ENCODE measurements at places on chromosomes 13 and 19.
A peak's percentile ranks its signal among the peaks of the same experiment; 100 is the strongest.

- no peak for DNase-seq
These were observed 2749.9 kb downstream of the PCDH9 start for GRCh38 chr13:64480211-64480610.

DNA sequence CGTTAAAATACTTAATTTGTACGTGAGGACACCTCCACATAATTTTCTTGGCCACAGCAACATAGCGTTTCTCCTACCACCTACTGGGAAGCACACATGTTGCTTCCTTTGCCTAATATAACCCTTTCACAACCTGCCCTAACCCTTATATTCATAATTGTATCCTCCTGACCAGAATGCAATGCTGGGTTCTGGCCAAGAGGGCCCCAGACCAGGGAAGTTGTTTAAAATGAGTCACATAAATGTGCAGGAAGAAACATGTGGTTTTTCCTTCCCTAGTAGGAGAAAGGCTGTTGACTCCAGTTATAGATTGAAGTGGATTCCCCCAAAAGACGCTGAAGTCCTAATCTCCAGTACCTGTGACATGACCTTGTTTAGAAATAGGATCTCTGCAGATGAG, 187.3 kb downstream of the NUFIP1 start:
- no peak for DNase-seq

DNA sequence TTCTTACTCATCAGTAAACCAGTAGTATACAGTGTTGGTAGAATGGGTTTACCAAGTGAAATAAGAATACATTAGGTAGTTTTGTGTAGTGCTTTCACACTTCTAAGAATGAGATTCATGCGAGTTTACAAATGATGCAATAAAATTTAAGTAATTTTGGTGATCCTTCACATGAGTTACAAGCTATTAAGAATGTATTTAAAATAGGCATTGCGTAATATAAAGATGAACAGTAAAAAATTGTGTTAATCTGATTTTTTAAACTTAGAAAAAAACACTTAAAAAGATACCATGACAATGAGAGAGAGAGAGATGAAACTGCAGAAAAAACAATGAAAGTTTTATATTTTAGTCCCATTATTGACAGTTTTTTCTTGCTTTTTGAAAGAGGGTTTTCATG, 570.5 kb downstream of the SLITRK6 start:
- no peak for DNase-seq

GRCh38 chr19:30856376-30856775, 484.2 kb downstream of the ZNF536 start:
- DNase-seq: no peak

DNA sequence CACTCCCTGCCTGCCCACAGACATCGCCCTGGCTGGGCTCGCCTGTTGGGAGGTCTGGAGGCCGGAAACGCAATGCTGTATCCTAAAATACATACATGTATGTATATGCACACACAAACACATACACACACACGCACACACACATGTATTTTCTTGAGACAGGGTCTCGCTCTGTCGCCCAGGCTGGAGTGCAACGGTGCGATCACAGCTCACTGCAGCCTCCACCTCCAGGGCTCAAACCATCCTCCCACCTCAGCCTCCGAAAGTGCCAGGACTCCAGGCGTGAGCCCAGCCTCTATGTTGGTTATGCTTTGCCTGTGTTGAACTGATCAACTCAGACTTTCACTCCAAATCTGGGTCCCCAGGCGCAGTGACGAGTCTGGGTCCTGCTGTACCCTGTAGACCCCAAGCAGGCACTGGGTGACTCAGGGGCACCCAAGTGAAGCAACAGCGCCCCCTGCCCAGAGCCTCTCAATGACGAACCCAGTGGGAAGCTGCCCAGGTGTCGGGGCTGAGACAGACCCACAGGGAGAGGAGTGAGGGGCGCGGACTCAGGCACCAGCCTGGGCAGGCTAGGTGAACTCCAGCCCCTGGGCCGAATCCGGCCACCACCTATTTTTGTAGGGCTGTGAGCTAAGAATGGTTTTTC, 27.4 kb upstream of the CACTIN start:
- DNase-seq: no peak

GRCh38 chr19:5112175-5112574, 143.3 kb downstream of the KDM4B start:
- DNase-seq: no peak

- no peak for DNase-seq
These were observed 2.3 kb downstream of the AMH start for GRCh38 chr19:2251106-2252054.

DNA sequence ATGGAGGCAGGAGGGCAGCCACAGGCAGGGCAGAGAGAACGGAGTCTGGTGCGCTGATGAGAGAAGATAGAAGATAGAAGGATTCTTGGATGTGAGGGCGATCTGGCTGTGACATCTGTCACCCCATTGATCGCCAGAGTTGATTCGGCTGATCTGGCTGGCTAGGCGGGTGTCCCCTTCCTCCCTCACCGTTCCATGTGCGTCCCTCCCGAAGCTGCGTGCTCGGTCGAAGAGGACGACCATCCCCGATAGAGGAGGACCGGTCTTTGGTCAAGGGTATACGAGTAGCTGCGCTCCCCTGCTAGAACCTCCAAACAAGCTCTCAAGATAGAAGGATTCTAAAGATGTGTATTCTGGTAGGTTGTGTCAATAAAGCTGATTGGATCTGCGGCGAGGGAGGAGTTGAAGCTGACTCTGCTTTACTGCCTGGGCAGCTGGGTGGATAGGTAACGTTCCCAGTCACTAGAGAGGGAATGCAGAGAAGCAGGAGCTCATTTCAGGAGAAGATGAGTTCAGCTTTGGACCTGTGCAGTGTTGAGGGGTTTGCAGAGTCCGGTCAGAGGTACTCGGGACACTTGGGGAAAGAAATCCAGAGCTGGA, 5.1 kb downstream of the UBAC2 start:
- no peak for DNase-seq

- no peak for DNase-seq
These were observed 120.6 kb downstream of the COL4A1 start for GRCh38 chr13:110186231-110186855.

DNA sequence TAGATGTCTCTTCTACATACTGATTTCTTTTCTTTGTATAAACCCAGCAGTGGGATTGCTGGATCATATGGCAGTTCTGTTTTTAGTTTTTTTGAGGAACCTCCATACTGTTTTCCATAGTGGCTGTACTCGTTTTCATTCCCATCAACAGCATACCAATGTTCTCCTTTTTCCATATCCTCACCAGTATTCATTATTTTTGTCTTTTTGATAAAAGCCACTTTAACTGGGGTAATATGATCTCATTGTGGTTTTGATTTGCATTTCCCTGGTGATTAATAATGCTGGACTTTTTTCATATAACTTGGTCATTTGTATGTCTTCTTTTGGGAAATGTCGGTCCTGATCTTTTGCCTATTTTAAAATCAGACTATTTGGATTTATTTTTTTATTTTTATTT, 108.5 kb downstream of the PAN3 start:
- no peak for DNase-seq

GRCh38 chr13:33745370-33746324, 72.3 kb upstream of the RFC3 start:
- DNase-seq: peak; percentile 68

DNA sequence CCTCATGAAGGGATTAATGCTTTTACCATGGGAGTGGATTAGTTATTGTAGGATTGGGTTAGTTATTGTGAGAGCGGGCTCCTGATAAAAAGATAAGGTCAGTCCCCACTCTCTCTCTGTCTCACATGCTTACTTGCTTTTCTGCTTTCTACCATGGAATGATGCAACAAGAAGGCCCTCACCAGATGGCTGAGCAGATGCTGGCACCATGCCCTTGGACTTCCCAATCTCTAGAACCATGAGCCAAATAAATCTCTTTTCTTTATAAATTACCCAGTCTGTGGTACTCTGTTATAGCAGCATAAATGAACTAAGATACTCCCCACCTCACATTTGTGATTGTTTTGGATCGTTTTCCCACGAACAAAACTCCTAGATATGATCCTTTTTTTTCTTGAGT, 353.8 kb downstream of the DNAJC15 start:
- DNase-seq: no peak

Measured in germinal center (tissue), 1 donor.